ENCODE measurements at places on chromosomes 11 and 22. TPM values are rescaled to one million over a fixed set of nuclear protein-coding genes. Genes with fewer than 3 reads are reported as not detected.

DNA sequence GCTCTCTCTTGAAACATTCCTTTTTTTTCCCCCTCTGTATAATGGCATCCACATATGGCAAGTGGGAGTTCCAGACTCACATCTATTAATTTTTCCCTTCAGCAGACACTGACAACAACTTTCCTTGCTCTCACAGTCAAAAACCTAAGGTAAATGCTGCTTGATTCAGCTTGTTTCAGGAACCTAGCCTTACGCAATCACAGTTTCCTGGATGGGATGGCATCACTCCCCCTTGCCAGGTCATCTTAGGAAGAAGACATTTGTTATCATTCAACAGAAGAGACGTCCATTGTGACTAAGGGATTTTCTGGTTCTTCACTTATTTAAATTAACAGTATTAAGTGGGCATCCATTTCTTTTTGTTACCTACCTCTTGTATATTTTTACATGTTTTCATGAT, 112.0 kb upstream of the PDGFD start:
- H3K27ac ChIP-seq: no peak overlapping the region
- H3K4me1 ChIP-seq: no peaks in the 10 kb centered on the region

- no peak for DNase-seq
- no peaks in the 10 kb centered on the region for H3K27me3 ChIP-seq
- H3K4me3 ChIP-seq: no peak overlapping the region
- H3K36me3 ChIP-seq: no peaks in the 10 kb centered on the region
- no peak overlapping the region for H3K27ac ChIP-seq
- peaks cover 12% of the 10 kb centered on the region for H3K4me1 ChIP-seq
Observed at GRCh38 chr11:76135491-76135890, 70.8 kb downstream of the WNT11 start.

DNA sequence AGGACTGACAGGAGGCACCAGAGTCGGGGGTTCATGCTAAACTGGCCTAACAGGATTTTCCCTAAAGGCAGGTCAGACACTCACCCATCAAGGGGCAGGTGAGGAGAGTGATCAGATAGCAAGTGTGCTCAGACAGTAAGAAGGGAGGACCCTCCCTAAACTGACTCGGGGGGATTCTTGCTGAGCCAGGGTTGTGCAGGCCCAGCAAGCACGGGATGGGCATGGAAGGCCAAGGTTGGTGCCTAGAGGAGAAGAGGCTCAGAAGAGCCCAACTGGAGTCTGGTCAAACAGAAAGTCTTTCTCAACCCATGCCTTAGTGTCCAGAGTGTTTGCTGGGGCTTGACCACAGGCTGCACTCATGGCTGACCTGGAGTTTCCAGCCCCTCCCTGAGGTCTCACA, 6.2 kb upstream of the APOL1 start:
- H3K27ac ChIP-seq: no peak overlapping the region
- no peak for DNase-seq
- H3K4me1 ChIP-seq: no peaks in the 10 kb centered on the region
- H3K4me3 ChIP-seq: no peak overlapping the region
- H3K27me3 ChIP-seq: no peaks in the 10 kb centered on the region

DNA sequence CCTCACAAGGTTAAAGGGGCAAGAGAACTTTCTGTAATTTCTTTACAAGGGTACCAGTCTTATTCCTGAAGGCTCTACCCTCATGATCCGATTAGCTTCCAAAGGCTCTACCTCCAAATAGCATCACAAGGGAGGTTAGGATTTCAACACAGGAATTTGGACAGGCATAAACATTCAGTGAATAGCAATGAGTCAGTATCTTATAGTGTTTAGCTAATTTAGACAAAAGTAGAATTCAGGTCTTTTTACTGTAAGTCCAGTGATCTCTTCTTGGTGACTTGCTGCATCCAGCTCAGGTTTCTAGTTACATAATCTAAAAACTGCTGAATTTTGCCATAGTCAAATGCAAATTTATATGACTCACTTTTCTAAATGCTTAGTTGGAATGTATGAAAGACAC, 1995.6 kb upstream of the RAG2 start:
- no peak overlapping the region for H3K27ac ChIP-seq
- no peaks in the 10 kb centered on the region for H3K36me3 ChIP-seq
- no peaks in the 10 kb centered on the region for H3K4me1 ChIP-seq
- no peaks in the 10 kb centered on the region for H3K27me3 ChIP-seq

- no peak overlapping the region for H3K27ac ChIP-seq
- no peak overlapping the region for H3K4me3 ChIP-seq
- DNase-seq: no peak
- H3K4me1 ChIP-seq: peaks cover 3% of the 10 kb centered on the region
- no peaks in the 10 kb centered on the region for H3K27me3 ChIP-seq
Observed at GRCh38 chr22:44050766-44051355, 26.8 kb downstream of the PARVB start.

DNA sequence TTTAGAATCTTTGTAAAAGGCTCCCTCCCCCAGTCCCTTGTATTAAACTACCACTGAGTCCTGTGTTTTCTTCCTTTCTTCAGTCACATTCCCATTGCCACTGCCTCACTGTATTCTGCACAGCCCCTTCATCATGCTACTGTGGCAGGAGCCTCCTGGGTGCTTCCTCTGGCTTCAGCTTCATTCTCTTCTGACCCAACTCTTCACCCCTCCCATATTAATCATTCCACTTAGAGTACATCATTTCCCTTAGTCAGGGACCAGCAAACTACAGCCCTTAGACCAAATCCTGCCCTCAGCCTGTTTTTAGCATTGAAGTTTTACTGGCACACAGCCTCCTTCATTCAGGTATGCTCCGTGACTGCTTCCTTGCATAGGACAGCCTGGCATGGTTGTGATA, 127.7 kb upstream of the MTNR1B start:
- no peak overlapping the region for H3K27ac ChIP-seq
- no peak overlapping the region for H3K4me3 ChIP-seq
- H3K4me1 ChIP-seq: no peaks in the 10 kb centered on the region
- DNase-seq: no peak
- no peaks in the 10 kb centered on the region for H3K36me3 ChIP-seq
- no peaks in the 10 kb centered on the region for H3K27me3 ChIP-seq

DNA sequence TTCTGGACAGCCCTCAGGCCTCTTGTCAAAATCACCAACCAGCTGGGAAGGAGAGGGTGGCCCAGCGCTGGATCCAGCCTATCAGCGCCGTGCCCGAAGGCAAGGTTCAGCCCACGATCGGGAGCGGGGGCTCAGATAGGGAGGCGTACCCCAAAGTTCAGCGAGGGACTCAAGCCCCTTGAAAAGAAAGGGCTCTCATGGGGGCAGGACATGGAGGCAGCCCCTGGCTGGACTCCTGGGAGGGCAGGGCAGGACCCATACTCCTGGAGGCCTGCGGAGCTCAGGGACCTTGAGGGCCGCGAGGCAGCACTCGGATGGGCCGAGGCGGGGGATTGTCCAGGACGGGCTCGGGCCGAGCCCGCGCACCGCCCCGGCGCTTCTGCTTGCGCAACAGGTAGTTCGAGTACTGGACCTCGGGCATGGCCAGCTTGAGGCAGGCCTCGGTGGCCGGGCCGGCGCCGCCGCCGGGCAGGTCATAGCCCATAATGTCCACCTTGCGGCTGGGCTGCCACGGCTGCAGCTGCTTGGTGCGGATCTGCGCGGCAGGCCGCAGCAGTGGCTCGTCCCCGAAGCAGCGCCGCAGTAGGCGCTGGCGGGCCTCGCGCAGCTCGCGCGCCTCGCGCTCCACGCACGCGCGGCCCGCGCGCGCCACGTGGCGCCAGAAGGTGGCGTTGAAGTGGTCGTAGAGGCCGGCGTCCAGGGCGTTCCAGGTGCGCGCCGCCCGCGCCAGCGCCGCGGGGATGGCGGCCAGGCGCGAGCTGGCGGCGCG, 6.5 kb downstream of the GAL3ST3 start:
- H3K27me3 ChIP-seq: no peaks in the 10 kb centered on the region
- H3K4me3 ChIP-seq: no peak overlapping the region
- DNase-seq: no peak
- no peaks in the 10 kb centered on the region for H3K4me1 ChIP-seq

DNA sequence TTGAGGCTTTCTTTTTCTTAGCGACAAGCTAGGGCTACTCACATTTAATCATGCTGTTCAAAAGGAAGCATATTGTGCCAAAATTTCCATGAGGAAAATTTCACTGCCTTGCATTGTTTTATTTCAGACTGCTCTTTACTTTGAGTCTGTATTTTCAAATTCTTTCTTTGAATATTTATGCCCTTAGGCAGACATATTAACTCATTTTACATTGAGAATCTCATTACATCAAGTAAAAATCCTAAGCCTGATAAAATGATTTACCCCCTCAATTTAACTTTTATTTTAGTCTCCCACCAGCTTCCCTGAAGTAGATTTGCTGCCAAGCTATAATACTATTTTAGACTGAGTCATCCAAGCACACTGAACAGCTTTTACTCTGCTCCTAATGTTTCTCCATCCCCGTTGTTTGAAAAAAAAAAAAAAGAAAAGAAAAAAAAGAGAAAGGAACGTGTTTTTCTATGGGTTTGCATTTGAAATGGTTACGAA, 189.3 kb upstream of the MTMR2 start:
- H3K27ac ChIP-seq: no peak overlapping the region
- H3K27me3 ChIP-seq: no peaks in the 10 kb centered on the region
- no peaks in the 10 kb centered on the region for H3K36me3 ChIP-seq
- no peak overlapping the region for H3K4me3 ChIP-seq
- H3K4me1 ChIP-seq: no peaks in the 10 kb centered on the region

DNA sequence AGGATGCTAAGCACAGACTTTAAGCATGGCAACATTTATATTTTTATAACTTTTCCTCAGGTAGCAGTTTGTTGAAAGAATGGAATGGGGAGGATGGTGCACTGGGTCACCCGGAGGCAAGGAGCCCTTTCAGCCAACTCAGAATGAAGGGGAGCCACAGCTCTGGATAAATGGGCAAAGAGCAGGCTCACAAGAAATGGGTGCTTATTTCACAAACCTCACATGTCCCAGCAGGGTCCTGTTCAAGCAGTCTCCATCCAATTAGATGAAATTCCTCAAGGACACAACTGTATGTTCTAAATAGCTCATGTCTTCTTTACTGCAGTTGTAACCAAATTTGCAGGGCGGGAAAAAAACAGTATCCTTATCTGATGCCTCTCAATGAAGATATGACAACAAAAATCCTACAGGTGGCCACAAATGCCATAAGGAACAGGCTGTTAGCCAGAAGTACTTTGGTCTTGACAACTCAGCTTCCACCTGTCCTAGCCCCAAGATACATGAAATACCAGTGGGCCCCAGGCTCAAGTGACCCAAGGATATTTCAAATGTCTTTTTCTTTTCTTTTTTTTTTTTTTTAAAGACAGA, 48.2 kb downstream of the MAPK1 start:
- DNase-seq: no peak
- no peaks in the 10 kb centered on the region for H3K27me3 ChIP-seq
- H3K36me3 ChIP-seq: no peaks in the 10 kb centered on the region
- H3K4me3 ChIP-seq: no peak overlapping the region
- peaks cover 27% of the 10 kb centered on the region for H3K4me1 ChIP-seq

GRCh38 chr22:40621309-40622151, 15.0 kb downstream of the MRTFA start:
- DNase-seq: no peak
- H3K27me3 ChIP-seq: no peaks in the 10 kb centered on the region
- H3K36me3 ChIP-seq: no peaks in the 10 kb centered on the region

GRCh38 chr11:106480581-106481190, 403.2 kb downstream of the AASDHPPT start:
- H3K4me3 ChIP-seq: no peak overlapping the region
- no peaks in the 10 kb centered on the region for H3K27me3 ChIP-seq
- no peak overlapping the region for H3K27ac ChIP-seq
- no peak for DNase-seq

DNA sequence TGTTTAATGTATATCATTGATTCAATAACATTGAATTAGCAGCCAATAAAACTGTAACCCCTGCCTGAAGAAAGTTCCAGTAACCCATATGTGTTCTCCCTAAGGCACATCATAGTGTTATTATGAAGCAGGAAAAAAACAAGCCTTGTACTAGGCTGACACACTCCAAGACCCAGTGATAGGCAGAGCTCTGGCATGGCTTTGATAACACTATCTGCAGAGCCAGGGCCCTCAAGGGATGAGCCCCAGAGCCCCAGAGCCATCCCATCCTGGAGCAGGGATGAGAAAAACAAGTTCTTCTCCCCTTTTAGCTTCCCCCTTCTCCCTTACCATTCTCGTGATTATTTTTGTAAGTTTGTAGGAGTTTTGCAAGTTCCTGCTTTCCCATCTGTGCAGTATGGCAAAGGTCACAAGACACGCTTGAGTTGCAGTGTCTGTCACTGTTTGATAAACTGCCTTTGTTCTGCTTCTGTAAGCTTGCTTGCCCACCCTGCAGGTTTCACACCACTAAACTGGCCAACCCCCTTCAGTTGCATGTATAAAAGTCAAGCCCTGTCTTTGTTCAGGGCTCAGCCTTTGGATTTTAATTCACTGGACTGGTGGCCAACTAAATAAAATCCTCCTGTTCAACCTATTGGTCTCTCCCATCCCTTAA, 22.3 kb upstream of the GUCY1A2 start:
- DNase-seq: no peak
- no peaks in the 10 kb centered on the region for H3K4me1 ChIP-seq
- H3K27ac ChIP-seq: no peak overlapping the region
- no peaks in the 10 kb centered on the region for H3K27me3 ChIP-seq

DNA sequence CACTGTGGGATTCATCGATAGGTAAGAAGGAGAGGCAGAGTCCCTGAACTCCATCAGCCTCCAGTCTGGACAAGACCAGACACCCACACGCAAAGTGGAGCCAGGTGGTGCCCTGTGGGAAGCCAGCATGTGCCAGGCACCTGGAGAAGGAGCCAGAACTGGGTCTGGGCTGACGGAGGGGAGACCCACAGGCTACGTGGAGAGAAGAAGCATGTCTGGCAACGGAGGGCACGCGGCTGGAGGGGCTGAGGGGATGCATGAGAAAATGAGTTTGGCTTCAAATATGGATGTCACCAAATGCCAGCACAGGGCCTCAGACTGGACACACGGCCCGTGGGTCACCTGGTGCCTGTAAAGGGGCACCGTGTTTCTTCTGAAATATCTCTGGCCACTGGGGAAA, 55.7 kb downstream of the LINC01488 start:
- no peaks in the 10 kb centered on the region for H3K4me1 ChIP-seq
- H3K4me3 ChIP-seq: no peak overlapping the region
- no peak for DNase-seq

- no peaks in the 10 kb centered on the region for H3K36me3 ChIP-seq
- no peaks in the 10 kb centered on the region for H3K4me1 ChIP-seq
- peaks cover 15% of the 10 kb centered on the region for H3K27me3 ChIP-seq
- no peak overlapping the region for H3K27ac ChIP-seq
- no peak overlapping the region for H3K4me3 ChIP-seq
- no peak for DNase-seq
Observed at GRCh38 chr11:117900121-117900648, 23.7 kb upstream of the FXYD6 start.

DNA sequence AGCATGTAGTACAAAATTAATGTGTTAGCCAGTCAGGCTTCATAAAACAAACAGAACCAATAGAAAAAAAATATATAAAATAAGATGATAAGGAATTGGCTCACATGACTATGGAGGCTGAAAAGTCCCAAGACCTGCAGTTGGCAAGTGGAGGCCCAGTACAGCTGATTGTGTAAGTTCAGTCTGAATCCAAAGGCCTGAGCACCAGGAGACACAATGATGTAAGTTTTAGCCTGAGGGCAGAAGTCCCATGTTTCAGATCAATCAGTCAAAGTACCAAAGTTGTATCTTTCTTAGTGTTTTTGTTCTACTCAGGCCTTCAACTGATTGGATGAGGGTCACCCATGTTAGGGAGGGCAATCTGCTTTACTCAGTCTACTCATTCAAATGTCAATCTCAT, 14.3 kb upstream of the OR10D3 start:
- H3K4me3 ChIP-seq: no peak overlapping the region
- H3K4me1 ChIP-seq: no peaks in the 10 kb centered on the region
- H3K27me3 ChIP-seq: no peaks in the 10 kb centered on the region
- no peak for DNase-seq
- no peaks in the 10 kb centered on the region for H3K36me3 ChIP-seq

Gene ADM2
- total RNA-seq: 10.7 TPM

Gene RAG2
- total RNA-seq: not detected

Gene LRRC56
- 5.6 TPM for total RNA-seq

Gene TP53AIP1
- not detected for total RNA-seq

Gene PATE3
- not detected for total RNA-seq

Gene HSPB2
- not detected for total RNA-seq

Gene TSPAN32
- total RNA-seq: 73.1 TPM

Data from T-cell (primary cell).